ENCODE measurements at places on chromosomes 13 and 19. TPM values are rescaled to one million over a fixed set of nuclear protein-coding genes. Genes with fewer than 3 reads are reported as not detected.

KISS1R gene
- total RNA-seq = not detected

GRWD1 gene
- 23.2 TPM for total RNA-seq

PSG6 gene
- total RNA-seq = not detected

LATS2 gene
- 36.4 TPM for total RNA-seq

KLK2 gene
- not detected for total RNA-seq

IGFL3 gene
- total RNA-seq = not detected

CEACAM7 gene
- not detected for total RNA-seq

NMRK2 gene
- not detected for total RNA-seq

ZNF296 gene
- total RNA-seq = not detected

MISP gene
- total RNA-seq = 0.22 TPM

C19orf67 gene
- total RNA-seq = not detected

CYP4F22 gene
- not detected for total RNA-seq

ZNF835 gene
- total RNA-seq = 1.7 TPM

PGPEP1 gene
- 28.8 TPM for total RNA-seq

NTF4 gene
- total RNA-seq = not detected

GPR18 gene
- total RNA-seq = not detected

ADM5 gene
- 0.32 TPM for total RNA-seq

All from articular chondrocyte of knee joint (primary cell).